ENCODE measurements at places on chromosomes 12 and 14.

- peak; percentile 83 for DNase-seq
Observed at GRCh38 chr12:62793256-62794217, 141.4 kb downstream of the PPM1H start.

GRCh38 chr12:120462099-120462640 is 7.4 kb downstream of the SRSF9 start:
- no peak for DNase-seq

DNA sequence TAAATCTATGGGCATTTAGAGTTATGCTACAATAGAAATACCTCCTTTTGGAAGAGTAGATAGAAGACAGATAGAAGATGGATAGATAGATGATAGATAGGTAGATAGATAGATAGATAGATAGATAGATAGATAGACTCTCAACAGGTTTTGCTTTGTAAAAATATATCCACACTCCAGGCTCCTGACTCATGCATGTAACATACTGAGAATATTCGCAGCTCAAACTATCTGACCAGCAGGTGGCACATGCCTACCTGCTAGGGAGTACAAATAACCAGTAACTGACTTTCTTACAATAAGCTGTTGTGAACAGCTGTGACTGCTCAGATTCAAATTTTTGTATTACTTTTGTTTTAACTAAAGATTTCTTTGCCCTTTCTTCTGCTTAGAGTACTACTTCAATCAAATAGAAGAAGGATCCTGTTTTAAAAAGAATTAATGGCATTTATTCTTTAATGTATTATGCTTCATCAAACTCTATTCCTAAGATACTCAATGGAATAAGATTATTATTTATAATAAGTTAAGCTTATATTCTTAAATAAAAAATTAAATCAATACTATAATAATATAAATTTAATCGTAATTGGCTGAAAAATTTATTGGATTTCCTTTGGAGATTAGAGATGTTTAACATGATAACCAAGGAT is 15.8 kb upstream of the CPNE8 start:
- peak; percentile 55 for DNase-seq

- peak; percentile 3 for DNase-seq
Observed at GRCh38 chr14:97137705-97138104, 340.5 kb downstream of the VRK1 start.

DNA sequence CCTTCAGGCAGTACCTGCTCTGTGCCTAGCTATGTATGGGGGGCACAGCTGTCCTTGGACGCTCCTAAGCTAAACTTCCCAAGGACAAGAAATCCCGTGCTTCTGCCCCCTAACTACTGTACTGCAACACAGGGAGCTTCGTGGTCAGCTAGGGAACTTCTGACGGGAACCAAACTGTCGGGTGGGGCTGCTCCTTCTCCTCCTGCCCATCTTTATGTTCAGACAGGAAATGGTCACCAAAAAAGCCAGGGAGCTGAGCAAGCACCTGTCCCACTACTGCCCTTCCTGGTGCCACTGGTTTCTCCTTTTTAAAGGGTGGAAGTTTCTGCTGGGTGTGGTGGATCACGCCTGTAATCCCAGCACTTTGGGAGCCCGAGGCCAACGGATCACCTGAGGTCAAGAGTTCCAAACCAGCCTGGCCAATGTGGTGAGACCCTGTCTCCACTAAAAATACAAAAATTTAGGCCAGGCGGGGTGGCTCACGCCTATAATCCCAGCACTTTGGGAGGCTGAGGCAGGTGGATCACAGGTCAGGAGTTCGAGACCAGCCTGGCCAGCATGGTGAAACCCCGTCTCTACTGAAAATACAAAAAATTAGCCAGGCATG is 26.6 kb downstream of the PXN start:
- no peak for DNase-seq

DNA sequence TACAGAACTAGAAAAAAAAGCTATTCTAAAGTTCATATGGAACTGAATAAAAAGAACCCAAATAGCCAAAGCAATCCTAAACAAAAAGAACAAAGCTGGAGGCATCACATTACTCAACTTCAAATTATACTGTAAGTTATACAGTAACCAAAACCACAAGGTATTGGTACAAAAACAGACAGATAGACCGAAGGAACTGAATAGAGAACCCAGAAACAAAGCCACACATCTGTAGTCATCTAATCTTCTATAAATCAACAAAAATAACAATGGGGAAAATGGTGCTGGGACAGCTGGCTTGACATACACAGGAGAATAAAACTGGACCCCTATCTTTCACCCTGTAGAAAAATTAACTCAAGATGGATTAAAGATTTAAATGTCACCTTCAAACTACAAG is 38.1 kb upstream of the CMKLR1 start:
- no peak for DNase-seq

DNA sequence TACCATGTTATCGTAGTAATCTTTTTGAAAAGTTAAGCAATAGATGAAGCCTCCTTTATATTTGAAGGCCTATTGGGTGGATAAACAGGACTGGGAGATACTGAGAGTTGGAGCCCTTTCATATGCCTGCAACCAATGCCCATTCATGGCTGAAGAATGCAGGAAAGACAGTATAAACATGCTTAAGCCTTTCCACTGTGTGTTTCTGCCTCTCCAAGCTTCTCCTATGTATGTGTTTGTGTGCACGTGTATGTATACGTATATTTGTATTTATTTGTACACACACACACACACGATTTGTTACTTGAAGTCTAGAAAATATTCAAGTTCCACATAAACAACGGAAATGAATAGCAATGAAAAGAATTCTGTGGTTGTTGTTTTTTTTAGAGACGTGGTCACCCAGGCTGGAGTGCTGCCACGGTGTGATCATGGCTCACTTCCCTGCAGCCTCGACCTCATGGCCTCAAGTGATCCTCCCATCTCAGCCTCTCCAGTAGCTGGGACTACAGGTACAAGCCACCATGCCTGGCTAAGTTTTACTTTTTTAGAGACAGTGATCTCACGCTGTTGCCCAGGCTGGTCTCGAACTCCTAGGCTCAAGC is 1453.5 kb downstream of the AACS start:
- DNase-seq, result no peak

GRCh38 chr12:56581418-56582145 is 48.5 kb downstream of the BAZ2A start:
- peak; percentile 73 for DNase-seq

- no peak for DNase-seq
Observed at GRCh38 chr12:25926536-25926935, 31.9 kb upstream of the RASSF8 start.

DNA sequence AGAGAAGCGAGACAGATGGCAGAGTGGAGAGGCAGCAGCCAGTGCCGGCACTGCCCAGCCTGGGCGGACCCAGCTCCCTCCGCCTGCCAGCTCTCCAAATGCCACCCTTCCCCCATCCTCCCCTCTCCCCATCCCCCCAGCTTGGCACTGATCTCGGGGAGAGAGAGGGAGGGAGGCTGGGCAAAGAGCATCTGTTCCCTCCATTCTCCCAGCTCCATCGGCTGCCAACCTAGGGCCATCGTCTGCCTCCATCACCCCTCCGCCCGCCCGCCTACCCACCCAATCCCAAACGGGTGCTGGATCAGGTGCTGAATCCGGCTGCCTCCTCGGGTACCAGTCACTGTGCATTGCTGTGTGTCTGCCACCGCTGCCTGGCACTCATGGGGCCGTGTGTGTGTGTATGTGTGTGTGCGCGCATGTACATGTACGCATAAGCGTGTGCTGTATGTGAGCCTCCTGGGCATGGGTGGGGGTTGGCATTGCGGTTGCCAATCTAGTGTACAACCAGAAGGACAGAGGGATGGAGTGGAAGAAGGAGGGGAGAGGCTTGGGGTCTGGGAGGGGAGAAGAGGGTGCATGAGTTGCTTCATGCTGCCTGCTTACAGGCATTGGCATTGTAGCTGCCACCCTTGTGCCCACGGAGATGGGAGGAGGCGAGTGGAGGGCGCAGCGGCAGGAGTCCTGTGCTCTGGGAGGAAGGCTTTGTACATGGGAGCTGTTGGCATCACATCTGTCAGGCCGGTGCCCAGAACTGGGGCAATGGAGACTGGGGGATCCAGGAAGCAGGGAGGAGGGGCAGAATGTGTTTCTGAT is 38.4 kb downstream of the ZFHX2 start:
- DNase-seq, result no peak

GRCh38 chr14:73293782-73294781 is 56.8 kb downstream of the PAPLN start:
- no peak for DNase-seq

- no peak for DNase-seq
Observed at GRCh38 chr14:33931461-33931860, 19.4 kb downstream of the EGLN3 start.

- DNase-seq, result no peak
Observed at GRCh38 chr14:91929700-91930099, 17.8 kb downstream of the FBLN5 start.

GRCh38 chr14:39614297-39614923 is 182.2 kb upstream of the FBXO33 start:
- DNase-seq, result no peak

- DNase-seq, result no peak
Observed at GRCh38 chr12:104677441-104678089, 220.8 kb downstream of the CHST11 start.

DNA sequence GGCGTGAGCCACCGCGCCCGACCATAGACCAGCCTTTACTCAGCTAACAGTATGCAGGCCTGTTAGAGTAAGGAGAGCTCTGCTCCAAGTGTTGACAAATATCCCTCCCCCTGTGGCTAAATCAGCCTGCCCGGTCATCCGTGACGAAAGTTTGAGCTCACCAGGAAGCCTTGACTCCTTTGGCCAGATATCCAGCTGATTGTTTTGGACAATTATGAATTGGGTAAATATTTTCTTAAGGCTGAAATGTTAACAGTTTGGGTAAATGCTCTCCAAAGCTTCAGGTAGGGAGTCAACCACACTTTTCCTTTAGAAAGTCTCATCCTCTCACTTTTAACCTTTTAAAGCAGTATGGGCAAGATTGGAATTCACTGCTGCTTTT is 157.9 kb downstream of the PAWR start:
- no peak for DNase-seq

DNA sequence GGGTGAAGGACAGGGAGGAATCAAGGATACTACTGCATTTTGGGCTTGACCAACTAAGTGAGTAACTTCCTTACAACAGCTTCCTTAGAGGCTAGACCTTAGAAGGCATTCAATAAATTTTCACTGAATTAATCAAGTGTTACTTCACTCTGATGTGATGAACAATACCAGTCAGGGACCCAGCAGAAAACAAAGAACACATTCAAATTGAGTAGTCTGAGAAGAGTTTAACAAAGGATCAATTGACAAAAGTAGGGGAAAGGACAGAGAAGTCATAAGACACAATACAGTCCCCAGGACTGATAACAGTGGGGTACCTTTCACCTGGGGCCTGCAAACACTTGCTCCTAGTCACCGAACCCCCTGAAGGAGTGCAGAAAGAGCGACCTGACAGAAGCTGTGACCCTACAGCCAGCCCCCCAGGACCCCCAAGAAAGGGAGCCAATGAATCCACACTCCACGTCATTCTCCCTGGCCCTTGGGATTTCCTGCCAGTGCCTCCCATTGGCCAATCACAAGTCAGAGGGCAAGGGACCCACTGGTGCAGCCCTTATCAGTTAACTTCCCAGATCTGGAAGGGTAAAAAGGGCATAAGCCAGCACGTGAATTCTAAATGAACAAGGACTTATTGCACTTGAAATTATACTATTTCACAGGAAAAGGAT is 6.9 kb downstream of the ANAPC5 start:
- no peak for DNase-seq

GRCh38 chr14:104639885-104640548 is 35.4 kb upstream of the TMEM179 start:
- peak; percentile 64 for DNase-seq

GRCh38 chr14:88829685-88830302 is 5.3 kb downstream of the TTC8 start:
- DNase-seq, result no peak

GRCh38 chr14:32825058-32825457 is 113.6 kb upstream of the NPAS3 start:
- no peak for DNase-seq

GRCh38 chr12:71268598-71269280 is 110.9 kb upstream of the TSPAN8 start:
- no peak for DNase-seq

DNA sequence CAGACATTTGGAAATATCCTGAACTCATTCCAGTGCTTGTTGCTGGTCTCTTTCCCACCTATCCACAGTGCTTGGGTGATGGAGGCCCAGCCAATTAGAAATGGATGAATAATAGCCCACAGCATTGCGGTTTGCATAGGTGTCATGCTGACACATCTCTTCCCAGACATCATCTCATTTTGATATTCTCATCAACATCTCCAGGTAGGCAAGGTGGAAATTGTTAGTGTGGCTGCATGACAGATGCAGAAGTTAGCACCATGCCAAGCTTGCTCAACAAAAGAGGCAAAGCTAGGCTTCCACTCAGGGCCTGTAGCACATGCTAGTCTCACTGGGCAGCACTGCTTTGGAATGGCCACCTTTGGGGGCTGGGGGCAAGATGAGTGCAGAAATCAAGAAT is 1118.9 kb downstream of the VRK1 start:
- no peak for DNase-seq

DNA sequence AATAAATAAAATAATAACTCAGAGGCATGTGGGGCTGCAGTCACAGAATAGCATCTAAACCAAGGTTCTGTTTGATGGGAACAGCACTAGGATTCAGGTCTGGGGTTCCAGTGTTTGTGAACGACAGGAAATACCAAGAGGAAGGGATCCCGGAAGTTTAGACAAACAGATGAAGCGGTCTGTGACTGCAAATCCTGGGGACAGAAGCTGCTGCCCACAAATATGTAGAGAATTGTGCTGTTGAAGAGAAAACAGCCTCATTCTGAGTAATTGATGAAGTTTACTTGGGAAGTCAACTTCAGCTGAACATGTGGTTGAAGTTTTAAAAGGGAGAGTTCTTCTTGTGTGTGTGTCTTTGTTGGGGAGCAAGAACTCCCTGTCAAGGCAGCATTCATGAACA is 98.4 kb upstream of the TBX5 start:
- DNase-seq, result no peak

- no peak for DNase-seq
Observed at GRCh38 chr14:97377550-97377949, 580.4 kb downstream of the VRK1 start.

- DNase-seq, result no peak
Observed at GRCh38 chr14:53968726-53969125, 12.1 kb upstream of the BMP4 start.

GRCh38 chr12:130427381-130427887 is 89.7 kb downstream of the PIWIL1 start:
- DNase-seq, result no peak

Data from activated CD8-positive, alpha-beta T cell treated with anti-CD3 and anti-CD28 coated beads for 36 hours (primary cell).